Transverse colon (tissue), 4 donors: ENCODE measurements at places on chromosomes 13 and 19. TPM values are rescaled to one million over a fixed set of nuclear protein-coding genes. Genes with fewer than 3 reads are reported as not detected.

- DNase-seq = peak; percentile 89
Measured at GRCh38 chr19:1279782-1280341, 4.5 kb downstream of the FAM174C start.

DNA sequence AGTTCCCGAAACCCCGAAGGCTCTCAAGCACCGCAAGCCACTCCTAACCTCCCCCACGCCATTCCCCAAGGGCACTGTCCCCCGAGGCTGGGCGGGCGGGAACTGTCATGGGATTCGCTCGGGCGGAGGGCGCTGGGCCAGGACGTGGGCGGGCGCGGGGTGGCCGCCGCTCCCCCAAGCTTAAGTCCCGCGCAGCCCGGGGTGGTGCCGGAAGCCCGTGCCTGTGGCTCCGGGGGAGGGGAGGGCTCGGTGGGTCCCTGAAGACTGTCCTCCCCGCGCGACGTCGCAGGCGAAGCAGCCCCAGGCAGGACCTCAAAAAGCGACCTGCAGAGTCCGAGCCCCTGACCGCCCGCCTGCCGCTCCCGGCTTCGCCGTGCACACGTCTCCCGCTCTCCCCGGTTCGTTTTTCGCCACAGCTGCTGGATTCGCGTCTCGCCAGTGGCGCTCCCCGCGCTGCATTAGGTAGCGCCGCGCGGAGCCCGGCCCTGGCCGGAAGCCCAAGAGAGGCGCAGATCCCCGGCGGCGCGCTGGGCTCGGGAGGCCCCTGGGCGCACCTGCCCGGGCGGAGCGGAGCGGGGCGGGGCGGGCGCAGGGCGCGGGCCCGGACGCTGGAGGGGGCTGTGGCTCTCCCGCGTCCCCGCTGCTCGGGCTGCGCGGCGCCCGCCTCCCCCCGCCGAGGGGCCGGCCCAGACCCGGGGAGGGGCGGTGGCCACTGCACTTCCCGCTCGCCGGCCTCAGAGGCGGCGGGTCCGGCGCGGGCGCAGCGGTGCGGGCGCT lies at the start of gene FARP1:
FARP1 (plus strand) TSS at position 715 of the 777 bp plus-strand sequence. CDS start 70,149 bp downstream, outside the sequence.
- peak; percentile 84 for DNase-seq

Gene CBY2
- total RNA-seq = not detected

GRCh38 chr13:32852526-32852925 lies 163.7 kb upstream of the KL start:
- DNase-seq = no peak

- DNase-seq = peak; percentile 90
Measured at GRCh38 chr19:4094761-4095487, 28.2 kb upstream of the ZBTB7A start.

GRCh38 chr19:39543477-39543857 lies 3.5 kb upstream of the EID2 start:
- no peak for DNase-seq

DNA sequence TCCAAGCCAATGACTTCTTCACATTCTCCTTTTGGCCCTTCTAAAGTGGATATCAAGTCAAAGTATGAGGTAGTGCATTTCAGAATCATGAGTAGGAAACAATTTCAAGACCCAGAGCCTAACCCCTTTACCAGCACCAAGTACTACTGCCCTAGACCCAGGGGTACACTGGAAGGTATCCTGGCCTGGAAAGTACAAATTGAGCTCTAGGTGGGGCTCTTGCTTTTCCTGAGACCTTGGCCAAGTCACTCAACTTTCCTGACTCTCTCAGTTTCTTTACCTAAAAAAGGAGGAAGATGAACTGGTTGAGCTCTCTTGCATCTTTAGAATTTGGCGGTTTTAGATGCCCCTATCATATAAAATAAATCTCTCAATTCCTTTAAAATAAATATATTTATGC lies 204.7 kb downstream of the FGF14 start:
- DNase-seq = no peak

- DNase-seq = no peak
Measured at GRCh38 chr13:107301724-107302374, 733.9 kb upstream of the ARGLU1 start.

Gene HSPBP1
- total RNA-seq = 28.3 TPM

GRCh38 chr13:93320942-93321341 lies 94.3 kb downstream of the GPC6 start:
- no peak for DNase-seq

Gene PPP1R12C
- total RNA-seq = 126 TPM

- no peak for DNase-seq
Measured at GRCh38 chr13:25345576-25345975, 26.2 kb upstream of the ATP8A2 start.
